Hematopoietic multipotent progenitor cell treated with erythropoietin and hydrocortisone succinate and interleukin-3 and kit ligand, for 17 days (in vitro differentiated cells): ENCODE measurements at places on chromosomes 12 and 14.

DNA sequence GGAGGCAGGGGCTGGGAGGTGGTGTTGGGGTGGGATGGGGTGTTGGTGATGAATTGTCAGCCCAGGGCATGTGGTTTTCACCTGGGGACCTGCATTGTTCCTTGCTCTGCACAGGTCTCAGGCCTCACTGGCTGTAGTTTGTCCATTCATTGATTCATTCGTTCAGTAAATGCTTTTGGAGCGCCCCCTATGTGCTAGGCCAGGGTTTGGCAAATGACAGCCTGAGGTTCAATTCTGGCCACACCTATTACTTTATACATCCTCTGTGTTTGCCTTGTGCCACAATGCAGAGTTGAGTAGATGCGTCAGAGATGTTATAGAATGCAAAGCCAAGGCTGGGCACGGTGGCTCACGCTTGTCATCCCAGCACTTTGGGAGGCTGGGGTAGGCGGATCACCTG, 4.7 kb downstream of the ADCK1 start:
- DNase-seq, result peak; percentile 48

DNA sequence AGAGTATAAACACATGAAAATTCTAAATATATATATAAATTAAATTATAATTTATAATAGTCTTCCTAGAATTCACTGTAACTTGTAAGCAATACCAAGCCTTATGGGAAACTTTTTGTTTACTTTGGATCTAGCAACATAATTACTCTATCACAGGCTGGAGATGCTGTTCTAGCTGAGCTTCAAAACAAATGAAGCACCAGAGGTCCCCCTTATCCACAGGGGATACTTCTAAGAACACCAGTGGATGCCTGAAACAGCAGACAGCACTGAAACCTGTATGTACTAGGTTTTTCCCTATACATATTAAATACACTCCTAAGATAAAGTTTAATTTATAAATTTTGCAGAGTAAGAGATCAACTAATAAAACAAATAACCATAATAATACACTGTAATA, 96.6 kb downstream of the CDK17 start:
- peak; percentile 27 for DNase-seq

DNA sequence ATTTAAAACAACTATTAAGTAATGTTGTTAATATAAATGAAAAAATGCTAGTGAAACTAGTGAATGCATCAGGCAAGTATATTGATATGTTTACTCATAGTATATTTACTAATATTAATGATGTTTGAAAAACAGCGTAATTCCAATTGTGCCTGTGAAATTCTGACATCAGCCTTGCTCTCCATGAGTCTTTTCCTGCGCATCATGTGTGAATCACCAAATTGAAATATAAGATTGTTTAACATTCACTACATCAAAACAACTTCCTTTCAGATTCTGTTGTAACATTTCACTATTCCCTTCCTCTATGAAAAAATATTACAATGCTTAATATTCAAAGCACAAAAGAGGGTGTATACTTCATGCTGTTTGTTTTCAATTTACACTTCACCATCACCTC, 1995.9 kb upstream of the SEL1L start:
- no peak for DNase-seq

DNA sequence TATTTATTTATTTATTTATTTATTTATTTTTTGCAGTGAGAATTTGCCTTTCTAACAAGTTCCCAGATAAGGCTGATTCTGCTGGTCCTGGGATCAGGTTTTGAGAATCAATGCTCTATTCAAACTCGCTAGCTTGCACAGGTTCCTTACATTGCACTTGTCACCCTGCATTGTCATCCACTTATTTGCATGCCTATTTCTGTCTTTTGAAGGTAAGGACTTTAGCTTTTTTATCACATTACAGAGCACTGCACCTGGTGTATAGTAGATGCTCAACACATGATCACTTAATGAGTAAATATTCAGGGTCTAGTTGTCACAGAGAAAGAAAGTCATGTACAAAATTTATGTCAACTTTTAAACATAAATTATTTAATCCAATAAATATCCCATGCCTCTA, 219.7 kb upstream of the BTG1 start:
- DNase-seq, result no peak

DNA sequence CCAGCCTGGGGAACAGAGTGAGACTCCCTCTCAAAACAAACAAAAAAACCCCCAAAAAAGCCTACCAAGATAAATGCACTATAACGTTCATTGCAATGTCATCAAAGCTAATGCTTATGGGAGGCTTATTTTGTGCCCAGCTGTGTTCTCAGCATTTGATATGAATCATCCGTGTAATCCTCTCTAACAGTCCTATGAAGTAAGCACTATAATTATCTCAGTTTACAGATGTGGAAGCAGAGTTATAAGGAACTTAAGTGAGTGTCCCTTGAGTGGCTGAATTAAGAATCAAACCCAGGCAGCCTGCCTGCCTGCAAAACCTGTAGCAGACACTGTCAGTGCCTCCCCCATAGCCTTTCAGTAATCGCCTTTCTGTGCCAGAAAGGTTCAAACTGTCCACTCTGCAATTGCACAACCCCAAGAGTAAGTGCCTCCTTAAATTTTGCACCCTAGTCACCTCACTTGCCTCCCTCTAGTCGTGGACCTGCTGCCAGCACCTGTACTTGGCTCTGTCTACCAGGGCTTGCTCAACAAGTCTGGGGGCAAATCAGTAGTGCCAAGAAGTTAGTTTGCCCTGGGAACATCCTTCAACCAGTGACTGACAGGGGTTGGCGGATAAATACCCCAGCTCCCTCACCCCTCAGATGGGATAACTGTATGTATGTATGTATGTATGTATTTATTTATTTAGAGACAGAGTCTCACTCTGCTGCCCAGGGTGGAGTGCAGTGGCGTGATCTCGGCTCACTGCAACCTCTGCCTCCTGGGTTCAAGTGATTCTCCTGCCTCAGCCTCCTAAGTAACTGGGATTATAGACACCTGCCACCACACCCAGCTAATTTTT, 23.8 kb upstream of the PPP1CC start:
- DNase-seq, result no peak
